IPS DF 6.9 (cell line): ENCODE measurements at places on chromosomes 6 and 20.
A peak's percentile ranks its signal among the peaks of the same experiment; 100 is the strongest.

GRCh38 chr6:105453968-105454367 lies 51.1 kb upstream of the PREP start:
- DNase-seq, result no peak

- DNase-seq, result no peak
These were observed 26.6 kb downstream of the ZC3H12D start for GRCh38 chr6:149458196-149458595.

GRCh38 chr20:31806564-31807355 lies 12.4 kb upstream of the MYLK2 start:
- no peak for DNase-seq

DNA sequence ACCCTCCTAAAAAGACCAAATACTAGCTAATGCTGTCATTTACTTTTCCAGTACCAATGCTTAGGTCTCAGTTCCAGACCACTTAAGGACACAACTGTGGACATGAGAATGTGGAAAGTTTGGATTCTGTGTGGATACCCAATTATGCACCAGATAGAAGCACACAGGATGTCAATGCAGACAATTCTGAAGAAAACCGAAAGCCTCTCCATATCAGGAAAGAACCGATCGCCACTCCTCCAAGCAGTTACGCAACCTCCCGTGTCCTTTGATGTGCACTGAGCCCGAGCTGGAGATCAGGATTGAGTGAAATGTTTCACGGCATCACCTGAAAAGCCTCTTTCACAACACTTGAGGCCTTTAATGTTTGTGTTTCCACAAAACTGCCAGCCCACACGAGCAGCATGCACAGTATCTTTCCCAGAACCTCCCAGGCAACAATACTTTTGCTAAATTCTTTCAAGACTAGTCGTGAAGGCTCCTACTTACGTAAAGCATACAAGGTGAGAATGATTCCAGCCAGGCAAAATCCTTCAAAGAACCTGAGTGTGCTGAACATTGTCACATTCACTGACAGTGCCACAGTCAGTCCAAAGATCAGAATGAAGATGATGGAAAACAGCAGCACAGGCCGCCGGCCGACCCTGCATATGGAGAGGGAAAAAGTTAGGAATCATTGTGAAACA lies 47.0 kb downstream of the SLC22A23 start:
- no peak for DNase-seq

- DNase-seq, result no peak
These were observed 60.1 kb upstream of the PDE7B start for GRCh38 chr6:135791441-135791840.

GRCh38 chr6:150734235-150734634 lies 131.3 kb upstream of the MTHFD1L start:
- DNase-seq, result no peak

DNA sequence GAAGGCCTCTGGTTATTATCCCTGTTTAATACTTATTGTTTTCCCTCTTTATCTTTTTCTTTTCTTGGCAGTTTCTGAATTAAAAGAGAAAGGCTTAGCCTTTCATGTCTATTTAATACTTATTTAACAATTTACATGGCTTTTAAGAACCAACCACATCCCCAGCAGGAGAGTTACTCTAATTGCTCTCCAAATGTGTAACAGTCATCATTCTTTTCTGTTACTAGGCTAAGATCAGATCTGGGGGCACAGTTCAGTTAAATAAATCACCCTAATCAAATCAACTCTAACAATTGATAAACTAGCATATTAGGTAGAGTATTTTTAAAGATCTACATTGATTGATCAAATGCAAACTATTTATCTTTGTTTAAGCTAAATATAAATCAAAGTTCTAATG lies 54.1 kb upstream of the NT5E start:
- no peak for DNase-seq

DNA sequence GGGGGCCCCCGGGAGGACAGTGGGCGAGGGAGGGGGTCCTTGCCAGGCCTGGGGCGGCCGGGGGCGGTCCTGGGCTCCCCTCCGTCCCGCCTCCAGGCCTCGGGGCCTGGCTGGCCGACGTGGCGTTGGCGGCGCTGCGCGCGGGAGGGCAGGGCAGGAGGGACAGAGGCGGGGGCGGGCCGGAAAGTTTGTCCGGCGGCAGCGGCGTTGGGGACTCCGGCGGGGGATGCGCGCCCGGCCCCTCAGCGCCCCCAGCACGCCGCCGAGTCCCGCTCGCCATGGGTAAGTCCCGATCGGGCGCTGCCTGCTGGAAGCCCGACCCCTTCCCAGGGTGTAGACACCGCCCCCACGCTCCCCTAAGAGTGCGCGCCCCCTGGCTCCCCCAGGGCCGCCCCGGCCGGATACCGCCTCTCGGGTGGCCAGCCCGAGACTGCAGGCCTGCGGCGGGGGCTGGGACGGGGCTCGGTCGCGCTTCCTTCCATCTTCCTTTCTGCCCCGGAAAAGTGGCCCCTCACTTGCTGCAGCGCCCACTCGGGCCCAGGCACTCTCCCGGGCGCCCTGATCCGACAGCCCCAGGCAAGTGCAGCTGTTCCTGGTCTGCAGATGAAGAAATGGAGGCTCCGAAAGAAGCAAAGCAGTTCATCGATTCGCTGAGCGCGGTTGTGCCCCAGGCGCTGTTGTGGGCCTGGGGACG lies at the start of gene SLC2A10:
Gene SLC2A10, plus strand, starts transcription at position 191 of the 694 bp plus-strand sequence. Its CDS starts 88 bp downstream, at position 279.
- DNase-seq, result no peak

DNA sequence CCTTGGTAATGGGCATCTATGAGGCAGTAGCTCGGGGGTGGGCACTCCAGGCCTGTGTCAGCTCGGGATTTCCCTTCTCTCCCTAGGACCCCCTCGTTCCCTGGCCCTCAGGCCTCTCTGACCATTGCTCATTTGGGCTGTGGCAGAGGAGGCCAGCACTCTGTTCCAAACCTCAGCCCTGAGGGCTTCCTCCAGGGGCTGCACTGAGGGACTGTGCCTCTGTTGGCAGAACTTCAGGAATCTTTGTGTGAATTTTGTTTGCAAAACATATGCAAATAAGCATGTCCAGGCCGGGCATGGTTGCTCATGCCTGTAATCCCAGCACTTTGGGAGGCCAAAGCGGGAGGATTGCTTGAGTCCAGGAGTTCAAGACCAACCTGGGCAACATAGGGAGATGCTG lies 11.0 kb downstream of the PACSIN1 start:
- DNase-seq, result no peak

GRCh38 chr20:44522841-44523240 lies 971 bp upstream of the SERINC3 start:
- no peak for DNase-seq

GRCh38 chr6:63546697-63547096 lies 25.6 kb upstream of the LOC128125822 start:
- no peak for DNase-seq

DNA sequence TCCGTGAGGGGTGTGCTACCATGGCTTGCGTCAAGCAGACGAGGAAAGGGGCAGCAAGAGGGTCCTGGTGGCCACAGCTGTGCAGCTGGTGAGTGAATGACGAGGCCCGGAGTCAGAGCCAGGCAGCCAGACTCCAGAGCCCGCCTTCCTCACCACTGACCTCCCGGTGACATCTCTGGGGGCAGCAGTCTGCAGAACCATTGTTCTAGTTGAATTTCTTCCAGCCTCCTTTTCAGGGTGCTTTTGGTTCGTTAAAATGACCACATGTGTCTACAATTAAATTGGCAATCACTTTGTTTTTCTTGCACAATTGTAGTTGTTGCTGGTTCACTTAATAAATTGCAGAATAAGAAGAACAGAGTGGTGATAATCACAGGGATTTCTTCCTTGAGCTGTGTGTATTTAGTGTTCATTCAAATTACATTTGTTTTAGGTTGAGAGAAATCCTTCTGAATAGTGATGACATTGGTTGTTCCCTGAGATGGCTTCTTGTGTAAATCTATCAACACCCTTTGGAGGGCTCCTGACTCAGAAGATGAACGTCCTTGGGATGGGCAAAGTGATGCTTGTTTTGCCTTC lies 96.4 kb downstream of the TULP4 start:
- no peak for DNase-seq

- no peak for DNase-seq
These were observed 96.3 kb downstream of the FOXF2 start for GRCh38 chr6:1485678-1486077.

DNA sequence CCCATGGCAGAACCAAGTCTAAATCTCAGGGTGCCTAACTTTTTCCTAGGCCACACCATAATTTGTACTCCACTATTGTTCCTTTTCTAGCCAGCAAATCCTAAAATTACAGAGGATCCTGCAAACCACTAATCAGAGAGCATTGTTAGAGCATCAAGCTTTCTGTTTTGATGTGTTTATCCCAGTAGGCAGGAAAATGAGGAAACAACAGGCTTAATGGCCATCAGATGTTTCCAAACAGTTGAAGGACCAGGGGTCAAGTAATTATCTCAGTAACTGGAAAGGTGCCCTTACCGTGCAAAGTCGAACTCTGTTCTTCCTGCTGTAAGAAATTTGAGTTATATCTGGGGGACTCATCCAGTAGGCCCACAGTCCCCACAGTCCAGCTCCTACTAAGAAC lies 58.7 kb downstream of the RALY start:
- no peak for DNase-seq

- no peak for DNase-seq
These were observed 147.8 kb downstream of the CD83 start for GRCh38 chr6:14265049-14266021.

DNA sequence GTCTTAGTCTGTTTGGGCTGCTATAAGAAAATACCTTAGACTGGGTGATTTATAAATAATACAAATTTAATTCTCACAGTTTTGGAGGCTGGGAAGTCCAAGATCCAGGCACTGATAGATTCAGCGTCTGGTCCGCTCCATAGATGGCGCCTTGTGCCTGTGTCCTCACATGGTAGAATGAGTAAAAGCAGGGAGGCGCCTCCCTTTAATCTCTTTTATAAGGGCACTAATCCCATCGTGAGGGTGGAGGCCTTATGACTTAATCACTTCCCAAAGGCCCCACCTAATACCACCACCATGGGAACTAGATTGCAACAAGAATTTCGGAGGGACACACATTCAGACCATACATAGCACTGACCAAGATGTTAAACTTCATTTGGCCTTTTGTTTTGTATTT lies 91.2 kb upstream of the TMEM181 start:
- no peak for DNase-seq

DNA sequence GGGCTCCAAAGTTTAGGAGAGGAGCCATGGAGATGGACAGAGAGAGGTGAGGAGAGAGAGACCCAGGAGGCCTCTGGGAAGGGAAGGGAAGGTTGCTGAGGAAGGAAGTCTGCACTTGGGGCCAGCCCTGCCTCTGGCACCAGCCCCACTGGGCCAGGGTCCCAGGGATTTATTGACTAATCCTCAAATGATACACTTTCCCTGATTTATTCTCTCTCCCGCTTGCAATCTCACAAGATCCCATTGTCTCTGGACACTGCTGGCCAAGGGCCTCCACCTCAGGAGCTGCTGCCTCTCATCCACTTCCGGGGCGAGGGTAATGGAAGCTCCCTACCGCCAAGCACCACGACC lies 43.6 kb upstream of the FOXP4 start:
- no peak for DNase-seq

GRCh38 chr20:1631309-1632151 lies 11.7 kb upstream of the SIRPB1 start:
- peak; percentile 27 for DNase-seq

- DNase-seq, result no peak
These were observed 99.4 kb upstream of the RIPOR2 start for GRCh38 chr6:25035174-25035511.
